Vein endothelial cell (primary cell): ENCODE measurements at places on chromosomes 12 and 14. TPM values are rescaled to one million over a fixed set of nuclear protein-coding genes. Genes with fewer than 3 reads are reported as not detected.

MYF5 gene
- total RNA-seq: not detected in 2 replicates

JDP2 gene
- total RNA-seq: 7.9 and 13.7 TPM in 2 replicates

OR4K17 gene
- total RNA-seq: not detected in 2 replicates

PTCSC3 gene
- total RNA-seq: not detected in 2 replicates

PCBP2 gene
- 420 and 457 TPM in 2 replicates for total RNA-seq

RNFT2 gene
- total RNA-seq: 1.3 and 2.7 TPM in 2 replicates

TRPV4 gene
- total RNA-seq: 3.5 and 4.6 TPM in 2 replicates

RPGRIP1 gene
- not detected in 2 replicates for total RNA-seq

AMN gene
- 0.10 and 0.33 TPM in 2 replicates for total RNA-seq

E2F7 gene
- total RNA-seq: 19.3 and 35.9 TPM in 2 replicates

ADAMTS20 gene
- total RNA-seq: not detected in 2 replicates
